ENCODE measurements at places on chromosomes 16 and 17. TPM values are rescaled to one million over a fixed set of nuclear protein-coding genes. Genes with fewer than 3 reads are reported as not detected.
A peak's percentile ranks its signal among the peaks of the same experiment; 100 is the strongest.

GRCh38 chr17:57908278-57908677 is 46.9 kb downstream of the CUEDC1 start:
- DNase-seq, result no peak

- peak; percentile 76 for DNase-seq
Measured at GRCh38 chr16:81481207-81481821, 36.7 kb downstream of the CMIP start.

GRCh38 chr16:84618581-84619460 is 943 bp upstream of the COTL1 start:
- DNase-seq, result peak; percentile 52

- no peak for DNase-seq
Measured at GRCh38 chr17:50836826-50837225, 1.4 kb downstream of the WFIKKN2 start.

Gene PDF
- 2.0 TPM for polyA plus RNA-seq

Gene POLR3E
- polyA plus RNA-seq, result 47.7 TPM

DNA sequence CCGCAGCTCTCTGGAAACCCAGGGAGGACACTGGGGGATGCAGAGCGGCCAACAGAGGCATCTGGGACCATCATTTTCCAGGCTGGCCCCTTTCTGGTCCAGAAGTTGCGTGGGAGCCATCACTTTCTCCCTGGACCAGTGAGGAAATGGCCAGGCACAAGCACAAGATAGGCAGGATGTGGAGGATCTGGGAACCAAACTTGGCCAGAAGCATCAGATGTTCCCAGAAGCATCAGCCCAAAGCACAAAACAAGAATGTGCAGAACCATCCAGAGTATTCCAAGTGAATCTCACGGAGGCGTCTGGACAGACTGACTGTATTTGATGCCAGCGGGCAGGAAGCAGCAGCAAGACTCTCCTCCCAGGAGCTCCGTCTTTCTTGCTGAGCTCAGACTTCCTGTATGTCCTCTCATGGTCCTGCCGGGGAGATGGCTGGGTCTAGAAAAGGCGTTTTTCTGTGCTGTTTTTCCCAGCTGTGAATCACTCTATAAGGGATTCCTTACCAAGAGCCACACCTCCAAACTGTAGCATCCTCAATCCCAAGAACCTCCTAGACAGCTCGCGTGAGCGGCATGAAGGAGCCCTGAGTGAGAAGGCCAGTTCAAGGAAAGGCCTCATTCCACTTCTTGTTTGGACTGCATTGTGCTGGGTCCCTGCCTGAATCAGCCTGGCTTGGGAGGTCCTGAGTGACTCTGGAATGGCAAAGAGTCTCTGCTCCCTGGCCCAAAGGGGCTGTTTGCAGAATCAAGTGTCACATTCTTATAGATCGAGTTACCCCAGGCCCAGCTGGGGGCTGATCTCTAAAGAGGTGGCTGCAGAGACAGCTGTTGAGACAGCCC is 49.5 kb upstream of the MTSS2 start:
- DNase-seq, result no peak

GRCh38 chr16:51236583-51236982 is 85.5 kb upstream of the SALL1 start:
- DNase-seq, result no peak

DNA sequence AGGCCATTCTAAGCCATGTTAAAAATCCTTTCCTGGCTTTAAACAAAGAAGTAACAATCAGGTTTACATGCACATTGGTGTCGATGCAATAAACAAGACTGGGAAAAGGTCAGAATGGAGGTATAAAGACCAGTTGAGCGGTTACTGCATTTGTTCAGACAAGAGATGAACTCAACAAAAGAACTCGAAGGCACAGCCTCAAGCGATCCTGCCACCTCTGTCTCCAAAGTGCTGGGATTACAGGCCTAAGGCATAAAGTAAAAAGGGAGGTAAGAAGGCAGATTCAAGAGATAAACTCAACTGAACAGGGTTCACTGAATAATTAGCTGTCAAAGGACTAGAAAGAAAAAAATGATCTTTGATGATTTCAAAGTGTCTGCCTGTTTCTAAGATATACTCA is 39.4 kb downstream of the USP32 start:
- no peak for DNase-seq

- DNase-seq, result no peak
Measured at GRCh38 chr17:47981462-47981861, 10.5 kb downstream of the CDK5RAP3 start.

- DNase-seq, result no peak
Measured at GRCh38 chr16:12523002-12523401, 280.7 kb downstream of the CPPED1 start.

Gene SLX1B
- 19.3 TPM for polyA plus RNA-seq

- DNase-seq, result no peak
Measured at GRCh38 chr16:87698676-87699199, 67.0 kb downstream of the KLHDC4 start.
